Transverse colon (tissue), 4 donors: ENCODE measurements at places on chromosomes 2 and 18.

DNA sequence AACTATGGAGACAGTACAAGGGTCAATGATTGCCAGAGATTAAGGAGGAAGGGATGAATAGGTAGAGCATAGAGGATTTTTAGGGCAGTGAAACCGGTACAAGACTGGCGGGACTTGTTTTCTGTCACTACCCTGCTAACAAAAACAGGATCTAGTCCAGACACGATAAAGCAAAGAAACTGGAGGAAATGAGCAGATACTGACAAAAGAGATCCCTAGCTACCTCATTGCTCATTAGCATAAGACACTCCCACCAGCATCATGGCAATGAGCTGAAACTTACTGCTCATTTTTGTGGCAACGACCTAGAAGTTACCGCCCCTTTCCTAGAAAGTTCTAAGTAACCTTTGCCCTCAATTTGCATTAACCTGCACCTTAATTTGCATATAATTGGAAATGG is 131.2 kb downstream of the ETAA1 start:
- DNase-seq = no peak

- no peak for DNase-seq
These were observed 102.6 kb upstream of the ITGA4 start for GRCh38 chr2:181354626-181355025.

DNA sequence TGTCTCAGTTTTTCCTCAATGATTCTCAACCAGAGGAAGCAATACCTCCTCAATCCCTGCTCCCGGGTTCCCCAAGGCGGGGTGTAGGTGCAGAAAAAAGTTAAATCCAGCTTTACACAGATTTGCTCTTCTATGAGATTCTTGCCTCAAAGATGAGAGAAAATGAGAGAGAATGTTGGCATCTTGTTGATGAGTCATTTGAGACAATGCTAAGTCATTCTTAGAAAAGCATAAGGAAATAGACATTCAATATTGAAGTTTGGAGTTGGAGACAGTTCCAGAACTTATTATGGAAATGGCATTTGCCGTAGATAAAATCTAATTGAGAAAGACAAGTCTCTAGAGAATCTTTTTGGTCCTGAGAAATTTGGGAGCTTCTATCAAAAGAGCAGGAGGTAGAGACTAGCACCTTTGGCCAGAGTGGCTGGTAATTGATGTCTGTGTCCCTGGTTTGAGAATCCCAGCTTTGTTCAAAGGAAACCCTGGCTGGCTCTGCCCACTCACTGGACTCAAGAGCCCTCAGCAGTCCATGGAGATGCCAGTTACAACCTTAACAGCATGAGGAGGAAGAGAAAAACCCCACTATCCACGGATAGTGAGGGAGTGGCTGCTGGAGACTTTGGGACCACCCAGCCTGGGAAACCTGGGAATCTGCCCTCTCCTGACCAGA is 181.2 kb downstream of the FAM124B start:
- DNase-seq = no peak

- no peak for DNase-seq
These were observed 234.9 kb upstream of the CYRIA start for GRCh38 chr2:16900405-16901025.

- DNase-seq = no peak
These were observed 110.7 kb downstream of the TMX3 start for GRCh38 chr18:68604256-68604655.

GRCh38 chr2:43131051-43131889 is 95.1 kb downstream of the ZFP36L2 start:
- peak; percentile 93 for DNase-seq

DNA sequence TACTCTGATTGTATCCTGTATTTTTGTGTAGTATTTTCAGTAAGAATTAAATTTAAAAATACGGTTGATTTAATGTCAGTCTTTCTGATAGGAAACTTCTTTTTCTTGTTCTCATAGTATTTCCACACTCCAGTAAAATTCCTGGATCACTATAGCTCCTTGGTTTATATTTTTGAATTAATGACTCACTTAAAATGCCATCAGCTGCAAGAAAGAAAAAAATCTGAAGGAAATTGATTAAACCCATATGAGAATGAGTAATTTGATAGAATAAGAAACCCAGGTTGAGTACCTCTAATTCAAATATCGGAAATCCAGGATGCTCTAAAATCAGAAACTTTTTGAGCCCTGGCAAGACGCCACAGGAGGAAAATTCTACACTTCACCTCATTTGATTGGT is 186.8 kb upstream of the RND3 start:
- DNase-seq = no peak

DNA sequence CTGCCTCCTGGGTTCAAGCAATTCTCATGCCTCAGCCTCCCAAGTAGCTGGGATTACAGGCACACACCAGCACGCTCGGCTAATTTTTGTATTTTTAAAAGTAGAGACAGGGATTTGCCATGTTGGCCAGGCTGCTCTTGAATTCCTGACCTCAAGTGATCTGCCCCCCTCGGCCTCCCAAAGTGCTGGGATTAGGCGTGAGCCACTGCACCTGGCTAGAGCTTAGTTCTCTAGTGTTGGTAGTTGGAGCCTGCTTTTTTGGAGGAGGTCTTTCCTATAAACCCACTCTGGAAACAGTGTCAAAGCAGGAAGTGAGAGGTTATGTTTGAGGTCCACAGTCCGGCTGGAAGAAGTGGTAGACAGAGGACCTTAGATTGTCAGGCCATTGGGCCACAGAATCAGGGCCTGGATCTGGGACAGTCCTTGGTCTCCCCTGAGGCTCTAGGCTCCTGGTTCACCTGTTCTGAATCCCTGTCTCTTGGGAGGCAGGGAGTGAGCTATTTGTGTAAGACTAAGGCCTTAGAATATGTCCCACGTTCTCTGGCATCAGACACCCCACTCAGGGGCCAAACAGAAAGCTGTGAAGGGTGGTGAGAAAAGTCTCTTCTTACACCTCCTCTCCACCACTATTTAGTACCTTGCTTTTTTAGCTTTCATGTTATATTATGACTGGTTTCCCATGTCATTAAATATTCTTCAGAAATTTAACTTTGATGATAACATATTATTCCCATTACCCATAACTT is 34.5 kb downstream of the PCBP1 start:
- DNase-seq = no peak

GRCh38 chr2:111712361-111712760 is 171.6 kb downstream of the ANAPC1 start:
- no peak for DNase-seq
